Ovary (tissue), 10 donors: ENCODE measurements at places on chromosomes 4 and X. TPM values are rescaled to one million over a fixed set of nuclear protein-coding genes. Genes with fewer than 3 reads are reported as not detected.

DNA sequence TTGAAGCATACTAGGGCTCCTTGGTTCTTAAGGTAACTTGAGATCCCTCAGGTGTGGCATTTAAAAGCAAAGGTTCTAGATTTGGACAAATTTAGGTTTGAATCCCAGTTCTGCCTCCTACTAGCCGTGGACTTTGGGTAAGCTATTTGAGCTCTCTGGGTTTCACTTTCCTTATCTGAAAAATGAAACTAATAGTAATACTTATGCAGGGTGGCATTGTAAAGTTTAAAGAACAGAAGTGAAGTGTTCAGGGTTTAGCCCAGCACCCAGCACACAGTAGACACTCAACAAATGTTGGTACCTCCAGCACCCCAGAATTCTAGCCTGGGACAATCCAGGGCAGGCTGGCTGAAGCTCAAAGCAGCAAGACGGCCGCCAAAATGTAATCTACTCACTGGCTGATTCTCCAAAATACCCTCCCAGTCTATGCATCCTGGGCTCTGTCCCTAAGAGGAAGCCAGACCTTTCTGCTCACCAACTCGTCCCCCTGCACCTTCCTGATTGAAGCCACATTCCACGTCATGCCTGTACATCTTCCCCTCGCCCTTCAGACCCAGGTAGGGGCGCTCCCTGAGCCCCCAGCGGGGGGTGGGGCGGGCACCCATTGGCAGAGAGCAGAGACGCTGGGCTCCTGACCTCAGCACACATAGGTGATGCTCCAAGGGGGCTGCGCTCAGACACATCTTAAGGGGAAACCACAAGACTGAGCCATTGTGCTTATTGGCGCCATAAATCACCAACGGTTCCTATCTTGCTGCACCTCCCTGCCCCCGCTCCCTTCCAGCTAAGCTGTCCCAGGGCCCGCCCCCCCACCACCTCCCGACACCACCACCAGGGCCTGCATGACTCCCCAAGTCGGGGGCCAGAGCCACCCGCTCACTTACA lies 160.6 kb downstream of the BCOR start:
- DNase-seq = no peak

DNA sequence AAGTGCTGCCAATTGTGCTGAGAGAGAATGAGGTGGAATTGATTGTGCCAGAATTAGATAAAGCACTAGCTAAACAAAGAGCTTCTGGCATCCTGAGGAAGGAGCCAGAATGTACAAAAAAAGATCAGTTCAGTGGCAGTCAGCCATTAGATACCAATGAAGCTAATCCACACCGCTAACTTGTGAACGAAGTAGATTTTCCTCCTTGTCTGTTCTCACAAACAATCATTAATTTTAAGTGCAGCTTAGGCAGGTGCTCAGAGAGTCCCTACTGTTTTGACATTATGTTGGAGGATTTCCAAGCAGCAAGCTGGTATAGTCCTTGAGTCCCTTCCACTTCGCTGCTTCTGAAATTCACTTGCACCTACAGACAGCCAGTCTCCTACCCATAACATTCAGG lies 617.4 kb downstream of the CENPC start:
- no peak for DNase-seq

GRCh38 chrX:120262859-120263708 lies 12.5 kb downstream of the ZBTB33 start:
- no peak for DNase-seq

DNA sequence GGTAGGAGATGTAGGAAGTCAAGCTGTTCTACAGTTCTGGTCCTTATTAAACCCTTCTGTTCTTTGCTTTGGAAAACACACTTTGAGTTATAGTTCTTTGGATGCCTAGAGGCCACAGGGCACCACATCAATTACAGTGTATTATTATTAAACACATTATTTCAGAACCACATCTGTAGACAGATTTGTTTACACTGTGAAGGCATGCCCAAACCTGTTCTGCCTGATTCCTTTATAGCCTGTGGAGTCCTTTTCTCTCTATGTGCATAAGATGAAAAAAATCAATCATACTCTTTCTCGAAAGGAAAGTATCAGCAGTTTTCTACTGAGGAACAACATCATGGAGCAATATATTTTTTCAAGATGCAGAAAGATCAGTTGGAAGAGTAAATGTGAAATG lies 371.3 kb upstream of the INTU start:
- DNase-seq = no peak

The DRP2 gene
- 0.83 TPM for total RNA-seq

The PWWP3B gene
- 304 TPM for total RNA-seq
